Activated CD8-positive, alpha-beta memory T cell treated with anti-CD3 and anti-CD28 coated beads for 48 hours (primary cell): ENCODE measurements at places on chromosomes 6 and 20.

DNA sequence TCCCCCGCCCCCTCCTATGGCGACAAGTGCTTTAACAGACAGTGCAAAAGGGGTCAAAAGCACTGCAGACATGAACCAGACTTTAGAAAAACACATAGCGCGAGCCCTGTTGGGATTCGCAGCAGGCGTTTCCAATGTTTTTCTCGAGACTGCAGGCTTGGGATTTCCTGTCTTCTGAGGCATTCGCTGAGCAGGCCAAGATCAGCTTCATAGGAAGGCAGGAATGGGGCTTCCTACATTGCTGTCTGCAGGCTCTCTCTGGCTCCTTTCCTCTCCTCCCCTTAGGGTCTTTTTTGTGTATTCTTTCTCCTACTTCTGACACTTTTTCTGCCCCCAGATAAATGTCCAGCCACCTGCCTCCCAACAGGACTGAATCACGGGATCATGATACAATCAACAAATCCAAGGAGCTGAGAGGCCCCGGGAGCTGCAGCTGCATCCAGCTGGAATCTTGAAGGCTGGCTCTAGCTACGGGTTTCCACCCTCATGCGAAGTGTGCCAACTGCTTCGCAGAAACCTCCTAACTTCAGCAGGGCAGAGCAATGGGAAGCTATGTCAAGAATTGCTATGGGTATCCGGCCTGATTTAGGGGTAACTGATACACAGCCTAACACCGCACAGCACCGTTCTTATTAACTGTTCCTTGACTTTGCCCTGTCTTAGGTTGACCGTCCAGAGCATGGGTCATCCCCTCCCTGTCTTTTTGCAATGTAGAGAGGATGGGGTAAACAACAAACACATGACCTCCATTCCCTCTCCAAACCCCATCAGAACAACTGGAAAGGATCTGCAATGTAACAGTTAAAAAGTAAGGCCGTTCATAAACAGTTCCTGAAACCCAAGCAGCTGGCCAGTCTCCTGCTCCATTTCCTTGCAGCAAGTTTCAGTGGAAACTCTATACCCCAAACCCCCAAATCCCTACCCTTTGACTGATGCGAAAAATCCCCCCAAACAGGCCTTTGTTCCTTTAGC, 31.5 kb downstream of the SNX5 start:
- no peak for DNase-seq

DNA sequence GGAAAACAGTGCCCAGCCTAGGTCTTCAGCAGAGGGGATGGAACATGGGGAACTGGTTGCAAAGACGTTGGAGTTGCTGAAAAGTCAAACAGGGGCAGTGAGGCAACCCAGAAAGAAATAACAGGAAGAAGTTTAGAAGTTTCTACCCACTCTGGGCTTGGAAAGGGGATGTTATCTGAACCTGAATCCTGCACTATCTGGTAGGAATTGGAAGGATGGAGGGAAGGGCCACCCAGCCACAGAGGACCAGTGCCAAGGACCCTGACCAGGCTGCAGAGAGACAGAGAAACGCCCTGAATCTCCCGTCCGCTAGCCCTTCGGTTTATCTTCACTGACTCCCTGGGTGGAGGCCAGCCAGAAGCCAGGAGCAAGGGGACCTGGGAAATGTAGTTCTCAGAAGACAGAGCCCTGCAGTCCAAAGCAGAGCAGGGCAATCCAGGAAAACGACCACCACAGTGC, 217.3 kb upstream of the RREB1 start:
- DNase-seq = no peak

GRCh38 chr6:154703124-154703523, 30.1 kb upstream of the SCAF8 start:
- DNase-seq = no peak

DNA sequence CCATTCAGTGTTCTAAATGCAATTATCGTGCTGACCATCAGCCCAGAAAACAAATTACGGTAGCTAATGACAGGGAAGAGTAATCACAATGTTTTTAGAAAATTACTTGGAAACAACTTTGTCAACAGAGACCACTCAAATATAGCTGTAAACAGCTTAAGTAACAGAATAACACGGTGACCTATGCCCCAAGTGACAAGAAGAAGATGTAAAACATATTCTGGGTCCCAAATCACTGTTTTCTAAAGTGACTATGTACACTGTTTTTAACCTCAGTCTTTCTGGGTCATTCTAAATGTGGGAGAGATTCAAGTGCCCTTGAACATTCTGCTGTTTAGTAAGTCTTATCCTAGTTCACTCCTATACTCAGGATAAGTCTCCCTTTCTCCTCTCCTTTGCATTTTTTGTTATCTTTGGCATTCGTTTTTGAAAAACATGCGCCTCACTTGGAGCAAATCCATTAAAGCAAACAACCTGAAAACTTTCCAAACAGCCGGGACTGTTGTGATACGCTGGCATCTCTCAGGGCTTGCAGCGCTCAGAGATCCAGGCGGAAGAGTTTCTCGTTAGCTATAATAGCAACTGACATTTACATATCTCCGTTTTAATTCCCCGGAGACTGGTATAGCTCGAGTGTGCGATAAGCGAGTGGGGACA, 114.5 kb upstream of the SOX4 start:
- DNase-seq = no peak

DNA sequence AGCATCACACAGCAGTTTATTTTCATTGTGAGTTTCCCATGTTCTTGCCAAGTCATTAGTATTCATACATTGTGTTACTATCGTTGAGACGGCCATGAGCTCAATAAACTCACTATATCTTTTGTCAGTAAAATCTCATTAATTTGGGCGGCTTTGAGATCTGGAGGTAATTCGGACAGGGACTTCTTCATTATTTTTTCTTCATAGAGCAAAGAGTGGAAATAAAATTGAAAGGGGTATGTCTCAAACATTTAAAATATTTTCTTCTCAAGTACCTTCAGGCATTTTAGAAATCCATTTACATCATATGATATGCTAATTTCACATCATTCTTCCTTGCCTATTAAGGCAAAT, 14.6 kb downstream of the NOX3 start:
- no peak for DNase-seq

GRCh38 chr6:37265860-37266259, 7.9 kb upstream of the TMEM217 start:
- no peak for DNase-seq

DNA sequence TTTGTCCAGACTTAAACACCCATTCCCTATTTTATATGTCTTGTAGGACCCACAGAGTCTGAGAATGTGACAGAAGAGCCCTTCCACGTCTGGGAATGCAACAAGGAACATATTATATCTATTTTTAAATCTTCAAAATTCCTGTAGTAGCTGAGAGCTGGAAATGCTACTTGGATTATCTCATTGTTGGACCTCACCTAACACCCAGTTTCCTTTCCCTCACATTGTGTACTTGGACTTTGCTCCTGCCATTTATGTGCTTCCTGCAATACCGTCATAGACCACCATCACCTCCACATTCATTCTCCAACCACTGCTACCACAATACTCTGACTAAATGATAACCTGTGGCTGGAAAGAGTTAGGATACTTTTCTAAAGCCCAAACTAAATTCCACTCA, 335.4 kb downstream of the COL12A1 start:
- no peak for DNase-seq

DNA sequence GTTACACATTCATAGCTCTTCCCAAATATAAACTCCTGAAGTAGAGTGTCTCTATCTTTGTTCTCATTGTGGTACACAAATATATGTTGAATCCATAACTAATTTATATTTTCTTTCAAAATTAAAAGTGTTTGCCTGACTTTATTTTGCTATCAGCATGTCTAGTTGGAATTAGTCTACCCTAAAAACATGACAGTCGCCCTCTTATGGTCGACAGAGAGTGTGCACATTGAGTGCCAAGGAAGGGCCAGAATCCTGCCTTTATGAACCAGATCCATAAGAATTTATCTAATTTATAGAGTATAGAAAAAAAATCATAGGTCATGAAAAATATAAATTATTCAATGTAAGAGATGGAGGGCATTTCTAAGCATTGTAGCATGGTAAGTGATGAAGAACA, 12.3 kb upstream of the DEFB112 start:
- no peak for DNase-seq

DNA sequence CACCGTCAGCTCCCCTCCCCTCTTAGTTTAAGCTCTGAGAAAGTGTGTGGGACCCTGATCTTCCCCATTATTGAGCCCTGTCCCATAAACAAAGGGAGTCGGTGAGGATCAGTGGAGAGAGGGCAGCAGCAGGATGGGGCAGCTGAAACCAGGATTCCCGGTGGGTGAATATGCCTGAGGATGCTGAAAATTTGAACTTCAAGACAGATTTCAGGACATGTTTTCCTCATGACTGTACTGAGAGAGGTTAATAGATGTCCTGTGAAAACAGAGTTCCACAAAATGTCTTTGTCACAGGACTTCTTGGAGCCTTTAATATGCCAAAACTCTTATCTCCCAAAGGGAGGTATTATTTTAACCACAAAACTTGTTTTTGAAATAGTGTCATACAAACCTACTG, 53.5 kb upstream of the SLC22A16 start:
- no peak for DNase-seq

GRCh38 chr20:2987861-2988260, 55.6 kb upstream of the GNRH2 start:
- no peak for DNase-seq

DNA sequence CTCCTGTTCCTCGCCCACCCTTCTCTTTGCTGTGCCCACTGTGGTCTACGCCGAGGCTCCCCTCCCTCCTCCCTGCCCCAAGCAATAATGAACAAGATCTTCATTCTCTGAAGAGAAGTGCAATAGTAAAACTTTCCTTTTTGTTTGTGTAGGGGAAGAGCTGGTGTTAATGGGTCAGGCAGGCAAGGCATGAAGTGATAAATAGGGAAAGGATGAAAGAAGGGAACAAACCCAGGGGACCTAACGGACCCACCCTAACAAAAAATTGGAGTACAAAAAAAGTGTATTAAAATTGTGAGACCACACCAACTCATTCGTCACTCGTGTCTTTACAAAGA, 66.9 kb downstream of the ZBTB2 start:
- DNase-seq = no peak

GRCh38 chr6:76230711-76231110, 158.2 kb upstream of the IMPG1 start:
- DNase-seq = no peak

DNA sequence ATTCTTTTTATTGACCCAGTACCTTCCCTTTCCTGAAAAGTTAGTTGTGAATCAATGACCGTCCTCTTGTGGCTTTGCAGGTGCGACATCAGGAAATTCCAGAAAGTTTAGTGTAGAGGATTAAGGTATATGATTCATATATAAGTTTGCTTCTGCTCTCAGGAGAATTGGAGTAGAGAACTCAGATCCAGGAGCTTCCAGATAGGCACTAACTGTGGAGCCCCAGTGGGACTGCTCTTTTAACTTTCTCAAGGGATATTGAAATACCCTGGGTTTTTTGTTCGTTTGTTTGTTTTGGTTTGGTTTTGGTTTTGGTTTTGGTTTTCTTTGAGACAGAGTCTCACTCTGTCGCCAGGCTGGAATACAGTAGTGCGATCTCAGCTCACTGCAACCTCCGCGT, 9.5 kb downstream of the TAAR2 start:
- no peak for DNase-seq

GRCh38 chr20:4711511-4711910, 10.2 kb upstream of the PRND start:
- no peak for DNase-seq

GRCh38 chr6:166057431-166057830, 110.2 kb downstream of the TBXT start:
- no peak for DNase-seq

DNA sequence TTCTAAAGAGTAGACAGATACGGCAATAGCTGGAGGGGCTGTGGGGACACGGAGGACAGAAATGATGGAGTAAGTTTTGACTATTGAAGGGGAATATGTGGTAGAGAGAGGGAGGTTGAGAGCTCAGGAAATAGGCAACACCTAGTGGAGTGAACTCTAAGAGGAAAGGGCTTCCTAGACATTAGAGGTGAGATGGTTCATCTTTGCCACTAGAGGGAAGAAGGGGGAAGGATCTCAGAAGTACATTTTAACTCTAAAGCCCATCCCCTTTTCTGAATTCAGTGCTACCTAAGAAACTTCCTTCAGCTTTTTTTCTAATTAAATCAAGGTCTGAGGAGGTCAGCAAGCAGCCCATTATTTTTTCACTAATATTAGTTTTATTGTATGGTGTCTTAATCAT, 689.4 kb upstream of the MAP3K7 start:
- DNase-seq = no peak

GRCh38 chr6:15299430-15300131, 53.7 kb downstream of the JARID2 start:
- DNase-seq = no peak

DNA sequence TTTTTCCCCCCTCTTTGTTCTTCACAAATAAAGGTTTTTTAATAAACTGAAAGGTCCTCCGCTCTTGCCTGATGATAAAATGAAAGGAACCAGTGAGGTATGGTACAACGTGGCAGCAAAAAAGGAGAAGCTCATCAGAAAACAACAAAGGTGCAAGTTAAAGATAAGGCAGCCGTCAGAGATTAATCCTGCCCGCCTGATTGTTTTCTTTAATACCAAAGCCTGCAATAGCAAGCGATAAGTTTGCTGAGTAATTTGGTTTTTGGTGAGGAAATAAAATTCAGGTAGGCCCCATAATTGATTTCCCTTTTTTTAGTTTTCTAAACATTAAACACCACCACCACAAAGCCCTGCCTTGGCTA, 177.9 kb downstream of the MBOAT1 start:
- no peak for DNase-seq

GRCh38 chr6:158819213-158819976, at the start of gene EZR:
EZR (minus strand) TSS chr6:158819368; CDS start chr6:158818093, 1,275 bp downstream.
- DNase-seq = peak; percentile 60

- no peak for DNase-seq
These were observed 2.6 kb downstream of the CLIC1 start for GRCh38 chr6:31733734-31734133.

- DNase-seq = no peak
These were observed 78.4 kb upstream of the MLN start for GRCh38 chr6:33882154-33882553.

- DNase-seq = no peak
These were observed 178.6 kb upstream of the MAP3K7 start for GRCh38 chr6:90765491-90765890.

- no peak for DNase-seq
These were observed 70.6 kb downstream of the MRPL14 start for GRCh38 chr6:44056392-44057237.

DNA sequence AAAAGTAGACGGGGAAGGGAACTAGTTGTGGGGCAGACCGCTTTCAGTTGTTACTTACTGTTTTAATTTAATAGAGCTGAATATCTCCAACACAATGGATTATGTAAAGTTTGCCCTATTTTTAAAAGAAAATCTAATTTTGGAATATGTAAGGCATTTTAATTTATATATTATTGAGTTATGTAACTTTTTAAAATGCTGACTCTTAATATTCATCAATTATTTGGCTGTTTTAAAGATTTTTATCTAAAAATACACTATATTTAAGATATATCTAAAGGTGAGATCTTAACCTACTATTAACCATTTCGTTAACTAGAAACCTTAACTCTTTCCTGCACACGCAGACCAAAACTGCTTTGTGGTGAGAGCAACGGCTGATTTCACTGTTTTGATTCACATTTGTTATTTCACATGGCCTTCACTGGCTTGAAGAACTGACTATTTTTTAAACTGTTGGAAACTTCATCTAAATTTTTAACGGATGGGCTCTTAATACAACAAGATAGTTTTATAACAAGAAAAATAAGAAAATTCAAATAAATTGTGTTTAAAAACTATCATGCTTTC, 87.9 kb downstream of the HUS1B start:
- no peak for DNase-seq

- DNase-seq = no peak
These were observed 735.7 kb upstream of the HS3ST5 start for GRCh38 chr6:115078555-115078954.
